ENCODE measurements at places on chromosomes 3 and 15. TPM values are rescaled to one million over a fixed set of nuclear protein-coding genes. Genes with fewer than 3 reads are reported as not detected.

- DNase-seq: no peak
These were observed 522 bp upstream of the LMLN start for GRCh38 chr3:197959500-197959890.

DNA sequence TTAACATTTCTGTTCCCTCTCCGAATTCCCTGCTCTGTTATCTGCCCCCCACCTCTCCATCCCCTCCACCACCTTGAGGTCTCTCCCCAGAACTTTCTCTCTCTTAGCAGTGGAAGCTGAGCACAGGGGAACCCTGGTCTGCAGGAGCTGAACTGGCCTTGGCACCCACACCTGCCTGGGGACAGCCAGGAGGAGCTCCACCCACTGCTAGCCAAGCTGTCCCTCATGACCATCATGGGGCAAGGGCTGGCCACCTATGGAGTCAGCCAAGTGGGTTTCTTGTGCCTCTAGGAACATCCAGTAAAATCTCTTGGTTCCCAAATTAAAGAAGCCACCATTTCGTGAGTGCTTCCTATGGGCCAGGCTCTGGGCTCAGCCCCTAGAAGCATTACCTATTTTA lies 276.4 kb upstream of the TLE3 start:
- no peak for DNase-seq

GRCh38 chr3:134904241-134904771 lies 109.2 kb downstream of the EPHB1 start:
- no peak for DNase-seq

- DNase-seq: no peak
These were observed 38.8 kb downstream of the TRAK1 start for GRCh38 chr3:42130007-42130328.

DNA sequence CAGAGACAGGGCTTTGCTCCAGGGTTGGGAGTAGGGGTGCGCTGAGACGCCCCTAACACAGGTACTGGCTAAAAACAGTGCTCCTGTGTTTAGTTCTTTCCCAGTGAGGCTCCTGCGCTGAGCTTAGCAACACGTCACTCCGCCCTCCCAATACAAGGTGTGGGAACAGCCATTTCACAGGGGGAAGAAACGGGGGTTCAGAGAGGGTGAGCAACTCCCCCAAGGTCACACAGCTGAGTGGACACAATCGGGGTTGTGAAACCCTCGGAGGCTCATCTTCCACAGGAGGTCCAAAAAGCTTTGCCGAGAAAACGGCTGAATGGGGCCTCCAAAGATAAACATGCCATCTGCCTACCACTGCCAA lies 628 bp downstream of the PRRT3 start:
- no peak for DNase-seq

DNA sequence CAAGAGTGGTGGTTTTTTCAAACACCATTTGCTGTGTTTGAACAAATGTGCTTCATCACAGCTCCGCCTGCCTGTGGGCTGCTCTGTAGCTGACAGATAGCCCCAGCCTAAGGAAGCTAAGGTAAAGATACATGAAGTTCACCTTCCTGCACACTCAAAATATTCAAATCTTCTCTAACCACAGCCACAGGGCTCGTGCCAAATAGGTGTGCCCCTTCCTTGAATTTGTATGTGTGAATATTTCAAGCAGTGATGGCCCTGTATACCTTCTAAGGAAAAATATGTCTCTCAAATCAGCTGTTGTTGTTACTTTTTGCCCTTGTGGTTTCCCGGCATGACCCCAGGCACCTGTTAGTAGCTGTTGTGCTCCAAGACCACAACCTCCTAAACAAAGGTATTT lies 92.8 kb downstream of the CCNL1 start:
- no peak for DNase-seq

DNA sequence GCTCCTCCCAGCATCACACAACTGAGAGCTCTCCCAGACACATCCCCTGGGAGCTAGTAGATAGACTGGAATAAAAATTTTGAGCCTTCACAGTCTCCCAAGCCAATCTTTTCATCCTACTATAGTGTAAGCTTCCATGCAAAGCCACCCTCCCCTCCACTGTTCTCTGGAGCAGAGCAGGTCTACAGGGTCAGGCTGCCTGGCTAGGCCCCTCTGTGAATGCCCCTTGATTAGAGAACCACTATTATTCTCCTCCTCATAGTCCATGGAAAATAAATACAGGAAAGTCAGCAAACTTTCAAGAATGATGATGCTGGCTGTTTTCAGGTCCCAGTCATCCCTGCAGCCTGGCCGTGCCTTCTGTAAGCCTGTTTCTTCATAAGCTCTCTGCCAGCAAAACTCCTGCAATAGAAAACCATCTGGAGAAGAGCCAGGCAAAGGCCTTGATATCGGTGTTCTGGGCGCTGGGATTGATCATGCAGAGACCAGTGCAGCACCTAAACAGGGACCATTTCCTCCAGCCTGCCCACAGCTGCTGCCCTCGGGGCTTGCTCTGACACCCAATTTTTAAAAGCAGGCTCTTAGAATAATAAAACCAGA lies 51.7 kb downstream of the CRYGS start:
- no peak for DNase-seq

GRCh38 chr3:65793495-65794200 lies 245.1 kb downstream of the MAGI1 start:
- peak; percentile 37 for DNase-seq

DNA sequence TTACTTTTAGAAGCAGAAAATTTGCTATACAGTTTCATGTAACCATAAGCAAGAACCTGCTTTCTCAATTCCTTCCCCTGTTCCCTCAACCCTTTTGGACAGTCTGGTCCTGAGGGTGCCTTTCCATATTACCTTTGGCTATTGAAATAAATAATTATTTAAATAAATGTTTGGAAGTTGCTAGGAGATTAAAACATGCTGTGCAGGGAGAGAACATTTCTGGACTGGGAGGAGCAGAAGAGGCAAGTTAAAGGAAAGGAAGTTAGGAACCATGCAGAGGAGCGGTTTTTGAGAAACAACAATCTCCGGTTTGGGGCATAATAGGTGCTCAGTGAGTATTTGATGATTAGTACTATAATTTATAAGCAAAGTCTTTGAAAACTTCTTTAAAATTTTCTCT lies 41.8 kb downstream of the ZNF609 start:
- no peak for DNase-seq

The PTH1R gene
- total RNA-seq: 0.33 TPM

The RETNLB gene
- not detected for total RNA-seq

The BCHE gene
- total RNA-seq: not detected
